ENCODE measurements at places on chromosomes 11 and 22.

DNA sequence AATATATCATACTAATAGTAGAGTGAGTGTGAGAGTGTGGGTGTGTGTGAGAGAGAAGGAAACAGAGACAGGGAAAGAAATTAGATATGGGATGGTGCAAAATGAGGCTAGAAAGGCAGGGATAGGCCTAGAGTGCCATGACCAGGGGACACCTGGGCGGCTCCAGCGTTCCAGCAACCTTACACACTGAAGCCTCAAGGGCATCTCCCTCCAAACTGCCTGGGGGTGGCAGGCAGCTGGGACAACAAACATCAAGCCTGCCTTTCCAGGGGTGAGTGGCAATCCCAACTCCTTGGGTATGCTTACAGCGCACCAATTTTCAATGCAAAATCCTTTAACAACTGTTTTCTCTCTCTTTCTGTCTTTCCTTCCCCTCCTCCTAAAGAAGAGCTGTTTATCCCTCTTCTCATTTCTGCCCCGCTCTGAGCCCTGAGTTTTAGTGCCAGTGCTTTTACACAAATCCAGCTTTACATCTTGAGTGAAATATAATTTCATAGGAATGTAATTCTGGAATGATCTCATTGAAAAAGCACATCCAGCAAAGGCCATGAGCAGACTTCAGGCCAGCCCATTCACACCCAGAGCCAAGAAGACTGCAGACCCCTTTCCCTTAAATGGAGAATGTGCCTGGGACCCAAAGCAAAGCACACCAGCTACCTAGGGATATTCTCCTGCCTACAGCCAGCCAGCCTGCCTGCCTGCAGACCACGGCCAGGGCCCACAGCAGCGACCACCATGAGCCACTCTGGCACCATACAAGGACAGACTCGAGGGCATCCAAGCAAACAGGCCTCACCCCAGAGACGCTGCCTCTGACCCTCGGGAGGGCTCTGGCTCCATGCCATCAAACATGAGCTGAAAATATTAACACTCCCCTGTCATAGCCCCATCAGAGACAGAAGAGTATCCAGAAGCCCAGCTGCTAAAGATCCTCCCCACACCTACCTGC is 90.3 kb downstream of the RPL27A start:
- no peak for DNase-seq

GRCh38 chr11:48037709-48038468 is 57.5 kb downstream of the PTPRJ start:
- no peak for DNase-seq

- DNase-seq = no peak
These were observed 22.2 kb upstream of the PICK1 start for GRCh38 chr22:38034884-38035529.

DNA sequence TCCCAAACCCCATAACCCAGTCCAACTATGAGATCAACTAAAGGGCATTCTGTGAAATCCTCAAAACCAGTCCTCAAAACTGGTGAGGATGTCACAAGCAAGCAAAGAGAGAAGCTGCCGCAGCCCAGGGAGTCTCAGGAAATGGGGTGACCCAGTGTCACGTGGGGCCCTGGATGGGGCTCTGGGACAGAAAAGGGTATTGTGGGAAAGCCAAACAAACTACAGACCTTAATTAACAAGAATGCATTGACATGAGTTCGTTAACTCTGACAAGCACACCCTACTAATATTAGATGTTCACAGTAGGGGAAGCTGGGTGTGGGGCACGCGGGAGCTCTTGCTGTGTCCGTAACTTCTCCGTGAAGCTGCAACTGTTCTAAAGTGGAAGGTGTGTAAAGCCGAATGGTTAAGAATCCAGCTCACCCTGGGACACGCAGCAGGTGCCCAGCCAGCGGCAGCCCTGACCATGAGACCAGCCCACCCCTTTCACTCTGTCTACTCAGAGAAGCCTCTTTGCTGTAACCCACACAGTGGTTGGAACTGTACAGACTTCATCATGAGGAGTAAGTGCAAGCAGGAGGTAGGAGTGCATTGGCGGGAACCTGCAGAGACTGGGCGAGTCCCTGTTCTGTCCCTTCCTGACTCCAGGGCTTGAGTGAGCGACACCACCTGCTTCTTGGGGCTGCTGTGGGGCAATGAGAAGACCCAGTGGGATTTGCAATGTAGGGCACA is 17.9 kb downstream of the LINC01488 start:
- no peak for DNase-seq

DNA sequence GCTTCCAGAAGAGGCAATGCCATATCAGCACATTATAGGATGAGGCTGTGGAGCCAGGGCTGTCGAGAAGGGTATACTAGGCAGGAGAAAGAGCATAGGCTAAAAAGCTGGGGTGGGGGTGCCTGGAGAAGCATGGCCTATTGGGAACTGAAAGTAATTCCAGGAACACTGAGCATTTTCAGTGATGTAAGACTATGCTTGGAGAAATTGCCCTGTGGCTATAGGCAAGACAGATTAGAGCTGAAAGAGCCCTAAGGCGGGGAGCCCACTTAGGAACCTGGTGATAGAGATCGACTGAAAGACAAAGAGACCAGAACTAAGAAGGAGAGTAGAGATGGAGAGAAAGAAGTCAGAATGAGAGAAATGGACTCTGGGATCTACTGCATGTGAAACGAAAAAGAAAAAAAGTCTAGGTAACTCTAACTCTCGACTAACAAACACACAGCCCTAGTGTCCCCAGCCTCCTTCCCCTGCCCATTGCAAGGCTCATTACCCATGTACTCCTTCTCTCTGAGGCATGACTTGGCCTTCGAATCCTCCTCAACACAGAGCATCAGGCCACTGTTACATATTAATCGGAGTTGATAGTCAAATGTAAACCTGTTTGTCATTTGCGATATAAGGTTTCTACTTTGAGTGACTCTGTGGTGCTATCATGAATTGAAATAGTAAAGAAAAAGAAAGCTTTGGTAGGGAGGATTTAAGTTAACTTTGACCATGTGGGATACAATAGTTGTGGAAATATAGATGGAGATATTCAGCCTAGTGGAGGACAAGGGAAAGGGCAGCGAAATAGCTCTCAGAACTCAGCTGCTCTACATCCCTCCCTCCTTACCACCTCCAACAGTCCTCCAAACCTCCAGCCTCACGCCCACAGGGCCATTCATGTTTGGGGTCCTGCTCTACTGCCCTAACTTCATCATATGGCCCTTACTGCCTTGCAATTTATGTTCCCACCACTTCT is 52.3 kb upstream of the BMAL1 start:
- DNase-seq = no peak

DNA sequence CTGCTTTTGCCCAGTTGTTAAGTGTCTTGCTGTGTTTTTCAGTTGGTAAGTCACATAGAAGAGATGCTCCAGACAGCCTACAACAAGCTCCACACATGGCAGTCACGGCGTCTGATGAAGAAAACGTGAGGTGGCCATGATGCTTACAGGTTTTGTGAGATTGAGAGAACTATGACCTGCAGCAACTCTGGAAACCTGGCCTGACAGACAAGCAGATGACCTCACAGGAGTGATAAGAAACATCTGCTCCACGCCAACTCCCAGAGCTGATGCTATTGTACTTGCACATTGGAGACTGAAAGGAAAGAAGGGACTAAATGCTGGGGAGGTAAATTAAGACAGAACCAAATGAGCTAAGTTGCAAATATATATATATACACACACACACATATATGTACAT is 28.6 kb upstream of the LDHA start:
- DNase-seq = no peak

DNA sequence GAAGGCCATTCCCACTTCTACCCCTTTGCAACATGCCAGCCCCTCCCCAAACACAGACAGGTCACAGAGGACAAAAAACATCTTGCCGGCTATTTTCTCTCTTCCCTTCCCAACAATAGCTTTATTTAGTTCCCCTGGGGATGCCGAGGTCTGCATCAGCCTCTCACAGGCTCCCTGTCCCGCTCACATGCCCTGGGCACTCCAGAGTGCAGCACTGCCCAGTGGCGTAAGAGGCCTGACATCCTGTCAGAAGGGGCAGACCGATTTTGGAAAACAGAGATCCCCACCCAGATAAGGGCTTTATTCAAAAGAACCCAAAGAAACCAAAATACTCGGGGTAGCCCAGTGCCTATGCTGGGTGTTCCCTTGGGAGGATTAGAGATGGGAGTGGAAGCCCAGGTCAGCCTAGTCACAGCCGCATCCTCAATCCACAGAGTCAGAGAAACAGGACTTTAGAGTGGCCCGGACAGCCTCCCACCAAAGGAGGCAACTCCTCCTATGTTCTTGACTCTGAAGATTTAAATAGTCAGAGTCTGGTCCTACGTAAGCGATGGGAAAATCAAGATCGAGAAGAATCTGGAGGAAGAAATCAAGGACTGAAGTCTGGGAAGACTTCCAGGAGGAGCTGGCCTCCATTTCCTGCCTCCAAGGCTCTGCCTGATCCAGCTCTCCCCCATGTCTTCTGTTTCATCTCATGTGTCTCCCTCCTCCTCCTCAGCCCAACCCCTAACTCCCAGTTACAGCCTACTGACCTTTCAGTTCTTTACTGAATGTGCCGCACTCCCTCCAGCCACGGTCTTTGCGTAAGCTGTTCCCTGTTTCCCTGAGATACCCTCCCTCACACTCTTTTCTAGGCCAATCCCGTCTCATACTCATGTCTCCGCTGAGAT is 129.3 kb downstream of the FBXO7 start:
- no peak for DNase-seq

DNA sequence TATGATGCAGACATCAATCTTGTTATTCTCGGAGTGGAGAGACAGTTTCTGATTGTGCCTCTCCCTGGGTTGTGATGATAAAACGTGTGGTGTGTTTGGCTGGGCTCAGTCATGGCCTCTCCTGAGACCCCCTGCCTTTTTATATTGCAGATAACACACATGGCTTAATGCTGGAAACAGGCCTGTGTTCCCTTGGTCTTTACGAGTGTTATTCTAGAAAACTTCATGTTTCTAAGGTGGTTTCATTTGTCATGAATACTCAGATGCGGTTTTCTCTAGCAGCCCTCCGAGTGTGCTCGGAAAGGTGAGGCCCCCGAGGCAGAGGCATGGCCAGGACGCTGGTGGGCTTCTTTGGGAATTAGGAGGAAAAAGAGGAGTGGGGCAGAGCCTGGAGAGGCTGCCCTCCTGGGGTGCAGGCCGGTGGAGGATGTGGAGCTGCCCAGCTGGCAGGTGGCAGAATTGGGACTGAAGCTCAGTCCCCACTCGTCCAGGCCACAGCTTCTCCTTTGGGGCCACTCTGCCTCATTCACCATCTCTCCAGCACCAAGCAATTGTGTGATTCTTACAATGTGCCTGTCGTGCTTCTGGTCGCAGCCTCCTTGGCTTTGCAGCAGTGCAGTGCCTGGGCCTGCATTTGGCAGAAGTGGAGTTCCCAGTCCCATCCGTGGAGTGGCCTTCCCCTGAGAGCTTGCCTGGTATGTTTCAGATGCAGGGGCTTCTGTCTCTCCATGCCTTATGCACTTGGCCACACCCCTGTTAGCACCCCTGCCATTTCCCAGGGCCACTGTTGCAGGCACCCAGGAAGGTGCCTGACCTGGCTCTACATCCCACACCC is 309.6 kb downstream of the TBC1D22A start:
- no peak for DNase-seq

GRCh38 chr11:83706566-83706965 is 420.4 kb upstream of the CCDC90B start:
- no peak for DNase-seq

DNA sequence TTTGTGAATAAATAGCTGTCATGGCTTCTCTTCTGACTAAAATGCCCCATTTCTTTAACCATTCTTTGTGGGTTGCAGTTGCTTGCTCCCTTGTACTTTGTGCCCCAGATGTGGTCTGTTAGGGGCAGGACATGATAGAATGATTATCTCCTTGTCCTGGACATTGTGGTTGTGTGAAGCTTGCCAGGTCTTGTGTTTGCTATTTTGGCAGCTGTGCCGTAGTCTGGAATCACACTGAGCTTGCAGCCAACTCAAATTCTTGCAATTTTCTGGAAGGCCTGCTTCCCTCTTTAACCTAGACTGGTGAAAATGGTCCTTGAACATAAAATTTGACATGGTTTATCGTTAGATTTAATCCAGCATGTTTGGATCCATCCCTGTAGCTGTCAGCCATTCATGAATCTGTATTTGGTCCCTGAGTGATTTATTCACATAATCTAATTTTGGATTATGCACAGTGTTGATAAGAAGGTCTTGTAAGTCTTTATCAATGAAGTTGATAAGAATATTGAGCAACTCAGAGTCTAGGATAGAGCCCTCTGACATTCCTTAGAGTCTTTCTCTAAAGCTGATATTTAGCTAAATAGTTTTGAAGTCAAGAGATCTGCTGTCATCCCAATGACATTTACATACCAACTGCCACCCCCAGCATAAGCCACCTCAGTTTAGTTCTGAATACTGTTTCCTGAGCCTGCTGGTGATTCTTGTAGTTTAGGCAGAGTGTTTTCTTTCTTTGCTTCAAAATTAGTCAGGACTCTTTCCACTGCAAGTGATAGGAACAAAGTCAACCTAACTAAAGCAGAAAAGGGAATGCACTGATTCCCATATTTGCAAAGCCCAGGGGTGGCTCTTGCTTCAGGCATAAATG is 9.8 kb downstream of the SPON1 start:
- DNase-seq = no peak

DNA sequence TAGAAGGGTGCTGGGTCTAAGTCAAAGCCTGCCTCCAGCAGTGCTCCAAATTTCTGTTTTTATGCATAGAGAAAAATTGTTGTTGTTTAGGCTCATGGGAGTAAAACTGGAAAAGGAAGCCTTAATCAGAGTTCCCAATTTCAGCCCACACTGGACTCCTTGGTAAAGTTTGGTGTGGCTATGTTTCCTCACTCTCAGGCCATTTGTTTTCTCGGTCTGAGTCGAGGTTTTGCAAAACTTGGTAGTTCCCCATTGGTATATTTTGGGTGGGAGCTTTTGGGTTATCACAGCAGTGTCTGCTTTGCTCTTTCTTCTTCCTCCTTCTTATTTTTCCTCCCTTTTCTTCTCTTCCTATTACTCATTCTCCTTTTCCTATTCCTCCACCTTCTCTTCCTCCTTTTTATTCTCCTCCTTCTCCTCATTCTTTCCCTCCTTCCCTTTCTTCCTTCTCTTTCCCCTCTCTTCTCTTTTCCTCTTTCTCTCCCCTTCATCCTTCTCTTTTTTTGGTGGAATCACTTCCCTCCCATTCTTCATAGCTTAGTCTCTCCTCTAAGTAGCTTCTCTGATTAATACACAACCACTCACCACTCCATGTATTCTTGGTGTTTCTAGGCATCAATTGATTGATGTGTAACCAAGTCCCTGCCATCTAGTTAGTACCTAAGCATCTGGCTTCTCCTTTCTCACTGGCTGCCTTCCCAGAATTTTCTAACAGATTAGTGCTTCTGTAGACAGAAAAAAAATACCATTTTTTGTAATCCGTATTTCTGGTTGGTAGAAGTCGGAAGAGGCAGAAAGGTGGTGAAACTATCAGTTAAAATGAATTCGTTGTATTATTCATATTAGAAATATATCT is 10.1 kb downstream of the SLC5A1 start:
- DNase-seq = no peak

DNA sequence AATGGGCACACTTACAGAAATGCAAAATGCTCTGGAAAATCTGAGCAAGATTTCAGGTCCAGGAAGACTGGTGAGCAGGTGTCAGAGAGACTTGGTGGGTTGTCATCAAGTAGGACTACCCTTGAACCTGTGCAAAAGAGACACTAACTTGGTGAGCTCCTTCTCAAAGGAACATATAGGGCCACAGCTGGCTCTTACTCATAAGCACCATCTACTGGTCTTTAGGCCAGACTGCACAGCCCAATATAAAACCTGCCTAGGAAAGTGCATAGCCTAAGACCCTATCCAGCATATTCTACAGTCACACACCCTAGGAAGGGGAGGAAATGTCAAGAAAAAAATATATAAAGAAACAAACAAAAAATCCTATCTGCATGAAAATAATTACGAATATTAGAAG is 18.2 kb upstream of the OR10W1 start:
- peak; percentile 1 for DNase-seq

Measured in A172 (cell line).